Endothelial cell (in vitro differentiated cells): ENCODE measurements at places on chromosomes 12 and 14. TPM values are rescaled to one million over a fixed set of nuclear protein-coding genes. Genes with fewer than 3 reads are reported as not detected.
A peak's percentile ranks its signal among the peaks of the same experiment; 100 is the strongest.

DNA sequence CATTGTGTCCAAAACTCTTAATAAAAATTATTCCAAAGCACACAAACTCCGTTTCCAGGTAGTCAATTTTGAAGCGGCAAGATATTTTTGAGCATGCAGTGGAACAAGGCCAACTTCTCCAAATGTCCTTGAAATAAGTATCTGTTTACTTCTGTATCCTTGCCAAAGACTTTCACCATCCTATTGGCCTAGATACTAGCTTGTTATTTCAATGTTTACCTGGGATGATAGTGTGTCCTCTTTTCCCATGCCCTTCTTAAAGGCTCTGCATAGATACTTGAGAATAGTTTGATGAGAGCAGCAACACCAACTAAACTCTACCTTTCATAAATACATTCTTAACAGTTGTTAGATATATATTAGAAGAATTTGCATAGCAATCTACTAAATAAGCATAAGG is 160.9 kb downstream of the KCNC2 start:
- no peak for DNase-seq

DNA sequence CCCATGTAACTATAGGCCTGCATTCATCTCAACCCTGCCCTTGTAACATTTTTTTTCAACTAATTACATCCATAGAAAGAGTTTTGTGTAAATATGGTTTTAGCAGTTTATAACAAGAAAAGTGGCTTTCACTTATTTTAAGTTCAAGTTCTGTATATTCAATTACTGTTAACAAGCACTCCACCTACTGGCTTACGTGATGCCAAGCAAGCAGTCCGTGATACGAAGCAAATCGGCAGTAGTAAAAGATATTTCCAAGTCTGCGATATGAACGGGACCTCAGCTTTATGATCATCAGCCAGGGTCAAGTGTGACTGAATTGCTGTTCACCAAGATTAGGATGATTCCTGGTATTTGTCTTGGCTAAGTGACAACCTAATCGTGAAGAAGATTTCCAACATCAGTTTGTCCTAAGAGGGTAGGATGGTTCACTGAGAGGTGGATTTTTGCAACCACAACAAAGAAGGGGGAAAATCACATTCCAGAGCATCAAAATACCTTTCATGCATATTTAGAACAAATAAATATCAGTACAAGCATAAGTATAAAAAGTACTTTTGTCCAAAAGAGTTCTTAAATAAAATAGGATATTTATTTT is 456.2 kb downstream of the FOXG1 start:
- peak; percentile 18 for DNase-seq

- DNase-seq, result no peak
Observed at GRCh38 chr14:83101846-83102245, 1568.2 kb upstream of the SEL1L start.

GRCh38 chr12:119998471-119999245 is 9.6 kb downstream of the BICDL1 start:
- no peak for DNase-seq

- no peak for DNase-seq
Observed at GRCh38 chr14:53472306-53472705, 319.2 kb upstream of the DDHD1 start.

DNA sequence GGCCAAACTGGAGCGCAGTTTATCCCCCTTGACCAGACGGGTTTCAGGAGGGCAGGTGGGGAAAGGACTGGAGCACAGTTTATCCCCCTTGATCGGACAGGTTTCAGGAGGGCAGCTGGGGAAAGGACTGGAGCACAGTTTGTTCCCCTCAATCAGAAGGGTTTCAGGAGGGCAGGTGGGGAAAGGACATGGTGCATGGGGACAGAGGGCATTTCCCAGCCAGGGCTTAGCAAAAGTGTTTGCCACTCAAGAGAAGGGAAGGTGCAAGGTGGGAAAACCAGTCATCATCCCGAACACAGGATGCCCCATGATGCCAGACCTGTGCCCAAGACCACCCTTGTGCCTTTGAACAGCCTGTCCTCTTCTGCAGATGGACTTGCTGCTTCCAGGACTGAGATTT is 54.7 kb downstream of the SPTB start:
- DNase-seq, result no peak

- DNase-seq, result no peak
Observed at GRCh38 chr12:44053549-44054127, 217.8 kb downstream of the TMEM117 start.

DNA sequence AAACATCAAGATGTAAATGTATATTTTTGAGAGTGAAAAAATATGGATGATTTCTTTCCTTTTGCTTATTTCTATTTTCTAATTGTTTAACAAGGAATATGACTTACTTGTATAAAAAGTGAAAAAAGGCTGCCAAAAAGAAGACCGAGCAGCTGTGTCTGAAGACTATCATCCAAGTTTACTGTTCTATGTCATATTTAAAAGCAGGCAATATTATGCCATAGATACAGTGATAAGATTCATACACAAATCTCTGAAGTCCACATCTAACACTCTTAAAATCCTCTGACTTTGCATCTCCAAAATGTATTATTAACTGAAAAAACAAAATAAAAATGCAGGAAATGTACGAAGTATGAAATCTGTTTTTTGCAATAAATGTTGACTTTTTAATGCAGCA is 109.1 kb downstream of the SEC23A start:
- DNase-seq, result no peak

DNA sequence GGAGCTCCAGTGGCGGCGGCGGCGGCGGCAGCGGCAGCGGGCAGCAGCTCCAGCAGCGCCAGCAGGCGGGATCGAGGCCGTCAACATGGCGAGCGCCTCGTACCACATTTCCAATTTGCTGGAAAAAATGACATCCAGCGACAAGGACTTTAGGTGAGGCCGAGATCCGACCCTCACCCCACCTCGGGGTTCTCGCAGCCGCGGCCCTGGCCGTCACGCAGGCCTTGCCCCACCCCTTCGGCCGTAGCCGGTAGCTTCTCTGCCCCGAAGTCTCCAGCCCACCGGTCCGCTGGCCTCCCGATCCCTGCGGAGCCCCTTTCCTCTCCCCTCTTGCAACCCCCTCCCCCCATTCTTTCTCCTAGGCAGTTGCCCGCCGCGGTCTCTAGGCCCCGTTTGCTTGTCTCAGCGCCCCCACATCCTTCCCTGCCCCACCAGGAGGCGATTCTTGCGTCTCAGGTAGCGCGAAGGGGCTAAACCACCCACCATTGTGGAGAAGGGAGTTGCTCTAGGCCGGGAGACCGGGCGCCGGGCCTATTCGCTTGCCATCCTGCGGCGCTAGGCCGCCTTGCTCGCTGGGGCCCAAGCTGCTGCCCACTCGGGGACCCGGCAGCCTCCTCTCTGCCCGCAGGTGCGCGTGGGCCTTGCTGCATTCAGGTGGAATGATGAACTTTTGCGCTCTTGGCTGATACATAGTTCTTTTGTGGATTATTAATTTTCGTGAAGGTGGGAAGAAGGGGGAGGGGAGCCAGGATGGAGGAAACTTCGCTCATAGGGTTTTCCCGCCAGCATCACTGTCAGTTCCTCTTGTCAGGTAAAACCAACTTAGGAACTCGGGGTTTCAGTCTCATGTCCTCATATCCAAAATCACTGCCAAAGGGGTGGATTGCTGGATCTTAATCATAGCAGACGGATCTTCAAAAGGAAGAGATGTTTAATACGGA is 745 bp downstream of the CAND1 start:
- peak; percentile 52 for DNase-seq

DNA sequence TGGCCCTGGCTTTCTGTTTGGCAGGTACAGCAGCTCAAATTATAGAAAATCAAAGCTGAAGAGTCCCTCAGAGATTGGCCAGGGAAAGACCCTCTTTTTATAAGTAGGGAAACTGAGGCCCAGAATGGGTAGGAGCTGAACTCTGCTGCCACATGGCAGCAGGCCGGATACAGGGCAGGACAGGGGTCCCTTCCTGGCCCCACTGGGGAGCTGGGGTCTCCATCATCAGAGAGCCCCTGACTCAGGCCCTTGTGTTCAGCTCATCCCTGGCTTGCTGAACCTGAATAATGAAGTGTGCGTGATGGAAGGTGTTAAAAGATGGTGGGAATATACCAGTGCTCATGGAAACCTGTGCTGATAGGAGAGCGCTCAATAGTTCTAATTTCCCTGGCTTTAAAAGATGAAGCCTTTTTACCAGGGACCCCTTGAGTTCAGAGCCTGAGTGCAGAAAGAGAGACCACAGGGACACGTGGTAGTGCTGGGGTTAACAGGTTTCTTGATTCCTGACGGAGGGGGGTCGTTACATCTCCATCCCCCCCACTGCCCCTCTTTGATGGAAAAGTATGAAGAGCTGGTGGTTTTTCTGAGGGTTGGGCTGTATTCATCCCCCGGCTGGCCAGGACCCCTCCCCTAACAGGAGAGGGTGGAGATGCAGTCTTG is 4.4 kb downstream of the DLK1 start:
- no peak for DNase-seq

GRCh38 chr14:68521961-68522509 is 270.8 kb downstream of the ZFP36L1 start:
- DNase-seq, result no peak

DNA sequence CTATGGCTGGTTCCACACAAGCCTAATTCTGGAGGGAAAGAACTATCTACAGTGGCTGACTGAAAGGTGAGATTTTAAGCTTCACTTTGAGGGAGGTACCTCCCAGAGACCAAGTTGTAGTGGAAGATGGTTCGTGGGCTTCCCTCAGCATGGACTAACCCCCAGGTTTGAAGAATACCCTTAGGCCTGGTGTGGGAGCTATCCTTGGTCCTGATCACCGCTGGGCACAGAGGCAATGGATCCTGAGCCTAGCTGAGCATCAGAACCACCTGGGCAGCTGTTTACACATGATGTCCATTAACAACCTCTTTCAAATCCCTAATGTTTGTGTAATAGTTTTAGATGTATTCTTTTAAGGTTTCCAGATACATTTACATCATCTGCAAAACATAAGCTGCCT is 10.3 kb downstream of the DAO start:
- peak; percentile 12 for DNase-seq

DNA sequence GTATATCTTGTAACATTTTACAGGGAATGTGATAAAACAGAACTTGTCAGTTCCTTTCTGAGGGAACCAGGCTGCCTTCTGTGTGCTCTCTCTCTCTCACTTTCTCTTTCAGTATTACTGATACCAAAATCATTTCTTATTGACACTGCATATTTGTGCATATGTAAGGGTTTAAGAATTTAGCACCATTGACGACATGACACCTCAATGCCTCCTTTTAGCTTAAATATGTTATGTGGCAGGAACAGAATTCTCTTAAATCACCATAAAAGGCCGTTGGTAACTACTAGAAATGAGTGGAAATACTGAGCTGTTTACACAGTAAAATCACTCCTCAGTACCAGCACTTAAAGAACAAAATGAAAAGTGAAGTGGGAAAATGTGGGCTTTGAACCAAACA is 457.7 kb upstream of the SYT1 start:
- no peak for DNase-seq

DNA sequence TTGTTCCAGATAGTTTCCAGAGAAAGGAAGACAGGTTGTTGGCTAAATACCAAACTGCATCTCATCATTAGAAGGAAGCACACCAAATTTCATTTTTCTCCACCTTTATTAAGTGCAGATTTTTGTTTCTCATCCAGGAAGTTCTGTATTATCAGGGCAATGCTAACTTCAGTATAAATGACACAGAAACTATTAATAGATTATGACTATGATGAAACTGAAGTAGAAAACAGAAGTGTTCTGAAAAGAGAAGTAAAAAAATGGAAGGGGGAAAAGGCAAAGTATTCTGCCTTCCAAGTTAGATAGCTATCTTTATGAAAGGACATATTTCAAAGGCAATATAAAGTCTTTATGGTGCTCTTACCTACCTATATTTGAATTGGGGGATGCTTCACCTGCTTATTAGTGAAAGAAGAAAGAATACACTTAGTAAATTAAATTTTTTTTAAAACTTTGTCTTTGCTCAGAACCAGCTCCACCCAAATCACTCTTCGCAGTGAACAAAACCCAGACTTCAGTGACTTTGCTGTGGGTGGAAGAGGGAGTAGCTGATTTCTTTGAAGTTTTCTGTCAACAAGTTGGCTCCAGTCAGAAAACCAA is 223.9 kb downstream of the PTPRO start:
- no peak for DNase-seq

DNA sequence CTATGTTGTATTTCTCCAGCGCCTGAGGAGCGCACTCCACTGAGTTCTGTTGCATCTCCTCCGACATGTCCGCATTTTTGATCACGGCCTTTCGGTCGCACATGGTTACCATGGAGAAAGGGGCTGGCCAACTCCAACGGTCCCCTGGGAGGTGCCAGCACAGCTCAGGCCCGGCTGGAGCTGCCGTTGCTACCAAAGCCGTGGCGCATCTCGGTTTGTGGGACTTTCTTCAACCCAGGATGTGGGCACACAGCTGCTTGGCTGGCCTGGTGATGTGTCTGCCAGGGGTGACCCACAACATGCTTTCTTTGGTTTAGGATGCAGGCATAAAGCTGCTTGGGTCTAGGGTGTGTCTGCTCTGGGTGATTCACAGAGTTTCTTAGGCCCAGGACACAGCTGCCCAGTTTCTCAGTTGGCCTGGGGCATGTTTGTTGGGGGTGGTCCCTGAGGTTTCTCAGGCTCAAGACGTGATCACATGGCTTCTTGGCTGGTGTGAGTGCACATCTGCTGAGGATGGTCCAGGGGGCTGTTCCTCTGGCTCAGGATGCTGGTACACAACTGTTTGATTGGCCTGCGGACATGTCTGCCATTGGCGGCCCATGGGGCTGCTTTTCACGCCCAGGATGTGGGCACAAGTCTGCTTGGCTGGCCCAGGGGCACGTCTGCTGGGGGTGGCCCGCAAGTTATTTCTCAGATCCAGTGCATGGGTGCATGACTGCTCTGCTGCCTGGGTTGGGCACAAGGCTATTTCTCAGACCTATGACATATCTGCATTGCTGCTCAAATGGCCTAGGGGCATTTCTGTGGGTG is 25.9 kb upstream of the GTF2A1 start:
- DNase-seq, result no peak

DNA sequence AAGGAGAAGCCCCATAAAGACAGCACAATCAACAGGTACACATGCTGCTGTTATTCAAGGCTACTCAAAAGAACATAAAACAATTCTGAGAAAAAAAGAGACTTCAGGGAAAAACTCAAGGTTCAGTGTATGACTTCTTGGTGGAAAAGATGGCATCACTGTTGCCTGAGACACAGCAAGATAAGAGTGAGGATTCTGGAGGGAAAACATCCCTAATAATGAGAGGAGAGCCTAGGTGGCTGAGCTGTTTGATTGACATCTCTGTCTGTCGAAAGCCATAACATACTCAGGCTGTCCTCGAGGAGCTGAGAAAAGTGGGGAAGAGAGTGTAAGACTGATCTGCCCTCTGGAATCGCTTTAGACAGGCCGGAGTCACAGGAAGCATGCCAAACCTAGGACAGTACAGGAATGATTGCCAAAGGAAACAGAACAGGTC is 193.4 kb upstream of the AMIGO2 start:
- no peak for DNase-seq

Gene PGF
- 6.5 TPM for total RNA-seq

Gene NFATC4
- total RNA-seq, result 42.4 TPM

Gene TAS2R13
- 0.90 TPM for total RNA-seq

Gene TSPAN8
- not detected for total RNA-seq

Gene HCAR1
- 0.13 TPM for total RNA-seq

Gene CORO1C
- 380 TPM for total RNA-seq

Gene TAPBPL
- 2.8 TPM for total RNA-seq

Gene ADGRD1
- total RNA-seq, result 1.7 TPM
